ENCODE measurements at places on chromosomes 11 and 22. TPM values are rescaled to one million over a fixed set of nuclear protein-coding genes. Genes with fewer than 3 reads are reported as not detected.

DNA sequence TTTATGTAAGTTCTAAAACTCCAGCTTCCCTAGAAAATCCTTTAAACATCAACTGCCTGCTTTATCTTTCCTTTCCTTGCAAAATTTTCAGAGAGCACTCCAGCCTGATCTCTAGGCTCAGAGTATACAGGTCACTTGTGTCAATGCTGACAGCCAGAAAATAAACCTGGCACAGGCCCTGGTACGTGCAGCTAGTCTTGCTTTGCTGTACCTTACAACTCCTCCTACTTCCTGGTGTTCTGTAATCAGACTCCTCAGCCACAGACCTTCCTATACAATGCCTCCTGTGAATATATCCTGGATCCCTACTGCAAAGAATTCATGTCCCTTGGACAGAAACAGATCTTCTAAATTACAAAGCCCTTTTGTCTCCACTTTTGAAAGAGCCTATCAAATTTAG lies 24.2 kb upstream of the TMEM123 start:
- DNase-seq, result no peak

DNA sequence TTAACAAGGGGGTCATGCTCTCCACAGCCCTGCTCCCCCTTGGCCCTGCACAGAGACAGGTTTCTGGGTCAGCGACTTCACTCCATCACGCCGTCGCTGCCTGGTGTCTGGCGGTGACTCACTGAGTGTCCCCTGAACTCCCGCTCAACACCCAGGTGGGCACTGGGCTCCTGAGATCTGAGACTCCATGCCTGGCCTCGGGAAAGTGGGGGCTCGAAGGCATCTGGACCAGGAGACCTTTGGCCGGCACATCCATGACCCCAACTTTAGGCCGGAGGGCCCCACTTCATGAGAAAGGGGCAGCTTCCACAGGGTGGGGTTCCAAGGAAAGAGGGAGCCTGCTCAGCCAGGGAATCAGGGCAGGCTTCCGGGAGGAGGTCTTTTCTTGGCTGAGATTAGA lies 79.3 kb upstream of the PRR5 start:
- no peak for DNase-seq

GRCh38 chr11:109644152-109644551 lies 222.2 kb downstream of the C11orf87 start:
- DNase-seq, result no peak

DNA sequence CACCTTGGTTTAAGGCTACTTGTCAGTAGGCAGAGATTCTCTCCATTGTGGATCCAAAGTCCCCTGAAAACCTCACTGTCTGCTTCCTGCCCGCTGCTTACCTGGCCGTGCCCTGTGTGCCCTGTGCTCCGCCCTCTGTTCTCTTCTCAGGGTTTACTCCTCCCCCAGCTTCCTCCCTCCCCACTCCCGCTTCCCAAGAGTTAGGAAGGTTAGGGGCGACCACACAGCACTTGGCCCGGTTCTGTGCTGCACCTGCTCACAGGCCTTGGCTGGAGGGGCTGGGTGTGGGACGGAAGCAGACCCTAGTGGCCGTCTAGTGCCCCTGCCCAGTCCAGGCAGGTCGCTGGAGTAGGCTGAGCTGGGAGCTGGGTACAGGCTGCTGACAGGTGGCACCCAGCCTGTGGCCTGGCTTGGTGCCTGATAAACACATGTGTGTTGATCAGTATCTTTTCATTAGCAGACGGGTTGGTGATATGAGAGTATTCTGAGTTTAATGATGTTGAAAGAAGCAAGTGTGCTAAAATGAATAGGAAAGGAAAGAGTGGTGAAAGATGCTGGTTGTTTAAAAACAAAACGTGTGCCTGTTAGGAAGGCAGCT lies 40.5 kb downstream of the GRAMD4 start:
- DNase-seq, result no peak

DNA sequence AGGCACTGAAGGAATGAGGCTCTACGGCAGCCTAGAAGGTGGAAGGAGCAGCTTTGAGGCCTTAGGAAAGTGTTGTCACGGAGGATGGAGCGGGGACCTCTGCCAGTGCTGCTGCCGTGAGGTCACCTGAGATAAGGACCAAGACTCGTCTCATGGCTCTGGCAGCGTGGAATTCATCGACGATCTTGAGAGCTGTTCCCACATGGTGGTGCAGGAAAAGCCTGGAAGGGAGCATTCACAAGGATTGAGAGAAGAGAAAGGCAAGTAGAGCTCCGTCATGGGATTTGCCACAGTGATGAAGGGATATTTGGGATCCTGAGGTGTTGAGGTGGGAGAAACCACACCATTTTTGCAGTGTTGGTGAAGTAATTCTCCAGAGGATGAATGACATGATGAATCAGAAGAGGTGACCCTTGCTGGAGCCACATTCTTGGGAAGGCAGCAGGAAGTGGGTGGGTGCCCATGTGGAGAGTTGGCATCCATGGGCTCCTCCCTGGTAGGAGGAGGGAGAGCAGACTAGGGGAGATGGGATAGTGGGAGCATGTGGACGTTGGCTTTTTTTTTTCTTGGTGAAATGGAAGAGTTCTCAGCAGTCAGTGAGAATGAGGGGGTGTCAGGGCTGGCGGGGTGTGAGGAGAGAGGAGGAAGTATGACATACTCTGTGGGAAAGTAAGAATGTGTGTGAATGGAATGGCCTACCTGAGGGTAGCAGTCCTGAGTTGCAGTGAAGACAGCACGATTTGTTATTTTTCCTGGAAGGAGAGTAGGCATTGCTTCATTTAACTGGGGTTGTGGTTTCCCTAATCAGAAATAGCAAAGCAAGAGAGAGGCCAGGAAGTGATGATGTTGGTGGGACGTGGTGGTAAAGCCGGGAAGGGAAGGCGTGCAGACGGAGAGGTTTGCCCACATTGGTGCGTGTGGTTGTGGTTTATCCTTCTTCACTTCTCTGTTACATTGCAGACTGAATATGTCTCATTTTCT lies 11.1 kb downstream of the PPP6R3 start:
- no peak for DNase-seq

Gene MRGPRX4
- not detected for total RNA-seq

- DNase-seq, result no peak
Measured at GRCh38 chr11:10514202-10514601, 26.8 kb downstream of the RNF141 start.

GRCh38 chr11:30605036-30605605 lies 19.0 kb upstream of the MPPED2 start:
- DNase-seq, result no peak

DNA sequence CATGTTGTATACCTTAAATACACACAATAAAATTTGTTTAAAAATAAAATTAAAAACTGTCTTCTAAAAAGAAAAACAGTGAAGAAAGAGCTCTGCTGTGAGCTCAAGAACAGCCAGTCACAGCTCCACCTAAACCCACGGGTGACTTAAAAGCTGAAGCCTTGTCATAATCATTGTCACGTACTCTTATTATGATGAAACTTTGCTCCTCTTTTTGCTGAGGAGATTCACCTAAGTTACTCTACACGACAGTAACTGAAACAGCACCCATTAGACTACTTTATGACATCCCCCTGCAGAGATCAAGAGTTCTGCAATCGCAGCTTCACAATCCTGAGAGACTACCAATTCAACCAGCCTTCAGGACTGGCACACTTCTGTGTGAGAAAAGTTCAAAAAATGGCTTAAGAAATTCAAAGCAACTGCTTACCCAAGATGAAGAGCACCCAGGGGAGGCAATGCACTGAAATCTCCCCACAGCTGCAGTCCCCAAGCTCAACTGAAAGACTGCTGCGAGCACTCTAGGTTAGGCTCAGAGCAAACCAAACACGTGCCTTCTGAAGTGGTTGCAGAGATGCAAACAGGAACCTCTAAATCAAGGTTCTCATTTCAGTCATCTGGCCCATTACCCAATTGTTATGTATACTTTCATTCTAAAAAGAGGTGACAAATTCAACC lies at the start of gene JAML:
JAML (minus strand) TSS at position 501 of the 678 bp plus-strand sequence. CDS start 10,145 bp downstream, outside the sequence.
- no peak for DNase-seq

GRCh38 chr11:122659676-122660554 lies 4.4 kb downstream of the UBASH3B start:
- no peak for DNase-seq

DNA sequence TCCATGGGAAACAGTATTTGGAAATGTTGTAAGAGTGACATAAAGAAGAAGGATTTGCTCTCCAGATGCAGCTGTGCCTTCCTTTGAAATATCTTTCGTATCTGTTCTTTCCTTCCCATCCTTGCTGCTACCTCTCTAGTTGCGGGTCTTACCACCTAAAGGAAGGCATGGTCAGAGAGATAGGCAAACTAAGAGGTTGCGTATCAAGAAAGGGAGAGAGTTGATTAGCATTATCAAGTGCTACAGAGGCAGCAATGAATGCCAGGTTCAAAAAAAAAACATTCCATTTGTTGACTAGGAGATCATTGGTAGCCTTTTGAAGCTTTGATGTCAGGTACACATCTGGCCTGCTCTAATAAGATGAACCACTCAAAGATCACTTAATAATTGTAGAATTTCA lies 4.6 kb downstream of the GTPBP1 start:
- DNase-seq, result no peak

DNA sequence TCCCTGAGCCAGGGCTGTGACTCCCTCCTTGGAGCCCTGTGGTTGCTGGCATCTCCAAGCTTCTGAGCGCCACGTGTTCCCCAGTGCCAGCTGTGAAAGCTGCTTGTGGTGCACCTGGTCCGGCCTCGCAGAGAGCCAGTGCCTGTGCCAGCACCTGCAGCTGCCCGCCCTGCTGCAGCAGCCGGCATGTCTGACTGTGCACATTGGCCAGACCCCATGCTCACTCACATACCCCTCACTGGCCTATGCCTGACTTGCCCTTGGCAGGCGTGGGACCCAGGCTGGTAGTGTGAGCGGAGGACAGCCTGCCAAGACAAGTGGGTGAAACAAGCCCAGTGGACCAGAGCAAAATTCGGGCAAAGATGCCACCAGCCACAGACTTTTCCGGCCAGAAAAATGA lies 9.8 kb downstream of the MRPL48 start:
- DNase-seq, result no peak

Gene USP2
- total RNA-seq, result 0.63 TPM

GRCh38 chr11:66150140-66150539 lies 80.1 kb downstream of the PACS1 start:
- DNase-seq, result no peak

DNA sequence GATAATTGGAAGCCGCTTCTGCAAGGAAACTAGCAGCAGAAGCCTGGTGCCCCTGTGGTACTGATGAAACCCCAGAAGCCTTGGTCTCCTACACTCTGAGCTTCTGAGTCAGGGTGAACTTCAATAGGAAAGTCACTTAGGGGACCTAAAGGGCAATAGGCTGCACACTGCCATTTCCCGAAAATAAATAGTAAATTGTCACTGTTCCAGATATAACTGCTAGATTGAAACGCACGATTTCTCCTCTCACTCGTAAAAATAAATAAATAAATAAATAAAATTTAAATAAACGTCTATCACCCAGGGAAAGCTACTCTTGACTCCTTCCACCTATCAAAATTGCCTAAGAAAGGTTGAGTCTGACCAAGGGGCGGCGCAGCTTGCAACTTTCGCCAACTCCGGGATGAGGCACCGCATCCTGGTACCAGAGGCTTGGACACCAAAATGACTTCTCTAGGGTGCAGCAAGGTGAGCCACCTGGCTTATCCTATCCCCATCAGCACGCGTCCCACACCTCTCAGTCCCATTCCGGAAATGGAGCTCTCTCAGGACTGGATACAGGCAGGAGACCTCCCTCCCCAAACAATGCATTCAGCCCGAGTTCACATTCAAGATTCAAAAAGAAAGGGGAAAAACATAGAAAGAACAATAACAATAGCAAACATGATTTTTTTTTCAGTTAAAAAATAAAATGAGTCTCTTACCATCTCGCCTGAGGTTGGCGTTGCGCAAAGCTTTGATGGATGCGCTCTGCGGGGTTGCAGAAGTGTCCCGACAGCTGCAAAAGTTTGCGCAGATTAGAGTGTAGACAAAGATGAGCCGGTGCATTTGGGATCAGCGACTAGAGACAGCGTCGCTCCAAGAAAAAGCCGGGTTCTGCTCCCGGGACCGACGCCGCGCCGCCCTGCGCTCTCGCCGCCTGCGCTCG lies 583 bp downstream of the PDGFD start:
- DNase-seq, result no peak

Gene OR2AT4
- not detected for total RNA-seq
